ENCODE measurements at places on chromosomes 2 and 18. TPM values are rescaled to one million over a fixed set of nuclear protein-coding genes. Genes with fewer than 3 reads are reported as not detected.

- DNase-seq: no peak
These were observed 84.2 kb downstream of the DTNA start for GRCh38 chr18:34794348-34794747.

DNA sequence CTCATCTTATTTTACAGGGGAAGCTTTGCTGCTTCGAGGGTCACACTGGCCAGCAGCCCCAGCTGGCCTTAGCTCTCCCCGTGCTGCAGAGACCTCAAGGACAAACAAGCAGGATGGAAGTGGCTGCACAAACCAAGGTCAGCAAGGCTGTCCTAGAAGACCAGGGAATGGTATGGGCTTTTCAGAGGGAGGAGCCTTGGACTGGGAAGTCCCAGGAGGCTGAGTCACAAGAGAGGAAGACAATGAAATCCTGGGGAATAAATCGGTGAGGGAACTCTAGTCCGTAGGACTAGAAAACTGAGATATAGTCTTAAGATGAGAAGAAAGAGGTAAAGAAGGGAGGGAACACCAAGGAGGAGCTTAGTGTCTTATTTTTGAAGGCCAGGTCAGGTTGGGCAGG lies 15.7 kb downstream of the CREG2 start:
- no peak for DNase-seq

Gene RAB31
- total RNA-seq: 0.36 TPM

DNA sequence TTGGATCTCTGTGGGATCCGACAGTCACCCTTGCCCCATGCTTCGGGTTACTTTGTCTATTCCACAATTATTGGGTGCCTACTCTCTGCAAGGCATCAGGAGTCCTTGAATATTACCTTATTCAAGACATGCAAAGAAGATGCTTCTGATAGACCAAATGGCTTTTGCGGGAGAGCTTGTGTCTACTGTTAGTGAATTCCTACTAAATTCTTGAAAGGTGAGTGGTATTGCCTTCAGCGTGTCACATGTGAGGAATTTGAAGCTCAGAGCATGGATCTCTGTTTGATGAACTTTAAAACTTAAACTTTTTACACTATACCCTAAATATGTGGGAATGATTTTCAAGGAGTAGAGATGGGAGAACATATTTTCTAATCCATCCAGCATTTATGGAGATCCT lies 184.4 kb downstream of the LTBP1 start:
- DNase-seq: no peak

DNA sequence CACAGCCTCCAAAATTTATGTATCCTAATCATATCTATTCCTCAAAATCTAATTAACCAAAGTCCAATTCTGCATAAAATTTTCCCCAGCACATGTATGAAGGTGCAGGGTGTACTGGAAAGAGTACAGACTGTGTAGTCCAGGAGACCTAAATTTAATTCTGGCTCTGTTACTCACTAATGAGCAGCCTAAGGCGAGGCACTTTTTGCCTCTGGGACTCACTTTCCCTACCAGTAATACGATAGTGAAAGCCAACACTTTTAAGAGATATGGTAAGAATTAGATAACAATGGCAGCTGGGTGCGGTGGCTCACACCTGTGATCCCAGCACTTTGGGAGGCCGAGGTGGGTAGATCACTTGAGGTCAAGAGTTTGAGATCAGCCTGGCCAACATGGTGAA lies 177.7 kb downstream of the PIEZO2 start:
- no peak for DNase-seq

Gene MYO5B
- total RNA-seq: 0.41 TPM

- DNase-seq: no peak
These were observed 6.0 kb downstream of the ANKRD44 start for GRCh38 chr2:197304556-197305011.

DNA sequence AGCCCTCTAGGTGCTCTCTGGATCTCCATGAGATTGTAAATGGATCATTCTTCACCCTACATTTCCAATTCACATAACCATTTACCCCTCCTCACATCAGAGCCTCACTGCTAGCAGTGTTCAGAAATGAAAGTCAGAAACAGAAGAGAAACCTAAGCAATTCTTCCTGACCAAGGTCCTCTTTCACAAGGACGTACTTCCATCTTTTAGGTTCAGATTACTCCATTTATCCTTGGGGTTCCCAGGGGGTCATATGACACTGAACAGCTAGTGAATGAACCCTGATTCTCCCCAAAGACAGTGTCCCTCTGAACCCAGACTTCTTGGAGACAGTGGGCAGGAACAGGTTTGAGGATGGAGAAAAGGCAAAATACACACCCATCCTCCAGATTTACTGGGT lies 12.9 kb upstream of the MARCO start:
- DNase-seq: no peak

GRCh38 chr2:118012778-118013177 lies 1.1 kb downstream of the CCDC93 start:
- no peak for DNase-seq

Gene ANKRD62
- total RNA-seq: not detected

Gene CD28
- 159 TPM for total RNA-seq

DNA sequence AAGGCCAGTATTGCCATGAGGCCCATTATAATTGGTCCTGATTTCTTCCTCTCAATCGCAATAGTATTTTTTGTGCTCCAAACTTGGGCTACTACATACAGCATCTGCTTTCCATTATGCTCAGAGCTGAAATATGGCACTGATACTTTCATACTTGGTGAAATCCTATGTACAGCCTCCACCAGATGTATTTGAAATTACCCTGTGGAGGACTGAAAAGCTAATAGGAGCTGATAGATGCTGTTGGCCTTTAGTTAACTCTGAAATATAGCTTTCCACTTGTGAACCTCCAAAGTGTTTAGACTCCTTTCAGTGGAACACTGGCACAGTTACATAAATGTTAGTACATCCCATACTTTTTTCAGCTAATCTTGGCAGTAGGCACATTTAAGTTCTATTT lies 205.7 kb downstream of the NEDD4L start:
- DNase-seq: no peak

DNA sequence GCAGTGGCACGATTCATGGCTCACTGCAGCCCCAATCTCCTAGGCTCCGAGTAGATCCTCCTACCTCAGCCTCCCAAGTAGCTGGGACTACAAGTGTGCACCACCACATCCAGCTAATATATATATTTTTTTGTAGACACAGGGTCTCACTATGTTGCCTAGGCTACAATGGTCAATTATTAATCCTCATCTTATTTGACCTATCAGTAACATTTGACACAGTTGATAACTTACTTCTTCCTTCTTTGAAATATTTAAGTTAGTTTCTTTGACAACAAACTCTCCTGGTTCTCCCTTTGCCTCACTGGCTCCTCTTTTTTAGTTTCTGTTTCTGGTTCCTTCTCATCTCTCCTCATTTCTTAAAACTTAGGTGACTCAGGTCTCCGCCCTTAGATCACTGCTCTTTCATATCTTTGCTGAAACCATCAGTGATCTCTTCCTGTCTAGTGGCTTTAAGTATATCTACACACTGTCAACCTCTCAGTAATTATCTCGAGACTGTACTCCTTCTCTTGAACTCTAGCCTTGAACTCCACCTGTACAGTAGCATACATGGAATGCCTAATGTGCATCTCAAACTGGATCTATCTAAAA lies 11.5 kb downstream of the PGAP1 start:
- no peak for DNase-seq

DNA sequence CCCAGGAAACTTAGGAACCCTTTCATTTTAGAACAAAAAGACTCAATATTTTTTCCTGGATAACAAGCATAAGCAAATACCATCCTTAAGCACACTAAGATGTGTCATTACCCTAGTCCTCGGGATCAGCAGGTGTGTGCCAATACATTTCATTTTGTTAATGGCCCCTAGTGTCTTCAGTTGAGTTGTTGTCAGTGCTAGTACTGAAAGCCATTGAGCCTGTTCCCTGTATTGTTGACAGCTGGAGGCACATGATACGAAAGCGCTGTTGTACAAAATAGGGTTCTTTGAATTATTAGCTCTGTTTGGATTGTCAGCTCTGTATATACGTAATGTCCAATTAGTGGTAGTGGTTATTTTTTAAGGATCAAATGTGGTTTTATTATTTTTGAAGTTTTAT lies 29.5 kb downstream of the VAPA start:
- no peak for DNase-seq

DNA sequence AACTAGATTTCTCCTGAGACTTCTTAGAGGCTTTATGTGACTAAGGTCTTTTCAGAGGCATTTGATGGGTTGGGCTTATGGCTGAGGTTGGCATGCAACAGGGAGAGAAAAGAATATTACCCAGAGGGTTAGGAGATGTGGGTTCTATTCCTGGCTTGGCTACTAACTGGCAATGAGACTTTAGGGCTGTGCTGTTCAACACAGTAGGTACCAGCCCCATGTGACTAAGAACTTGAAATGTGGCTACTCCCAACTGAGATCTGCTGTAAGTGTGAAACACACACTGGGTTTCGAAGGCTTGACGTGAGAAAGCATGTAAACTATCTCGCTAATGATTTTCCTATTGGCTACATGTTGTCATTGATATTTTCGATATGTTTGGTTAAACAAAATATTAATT lies 324.9 kb upstream of the SLC14A2 start:
- DNase-seq: no peak

GRCh38 chr2:23614701-23615100 lies 229.7 kb downstream of the KLHL29 start:
- DNase-seq: no peak
